ENCODE measurements at places on chromosomes 3 and 15.

DNA sequence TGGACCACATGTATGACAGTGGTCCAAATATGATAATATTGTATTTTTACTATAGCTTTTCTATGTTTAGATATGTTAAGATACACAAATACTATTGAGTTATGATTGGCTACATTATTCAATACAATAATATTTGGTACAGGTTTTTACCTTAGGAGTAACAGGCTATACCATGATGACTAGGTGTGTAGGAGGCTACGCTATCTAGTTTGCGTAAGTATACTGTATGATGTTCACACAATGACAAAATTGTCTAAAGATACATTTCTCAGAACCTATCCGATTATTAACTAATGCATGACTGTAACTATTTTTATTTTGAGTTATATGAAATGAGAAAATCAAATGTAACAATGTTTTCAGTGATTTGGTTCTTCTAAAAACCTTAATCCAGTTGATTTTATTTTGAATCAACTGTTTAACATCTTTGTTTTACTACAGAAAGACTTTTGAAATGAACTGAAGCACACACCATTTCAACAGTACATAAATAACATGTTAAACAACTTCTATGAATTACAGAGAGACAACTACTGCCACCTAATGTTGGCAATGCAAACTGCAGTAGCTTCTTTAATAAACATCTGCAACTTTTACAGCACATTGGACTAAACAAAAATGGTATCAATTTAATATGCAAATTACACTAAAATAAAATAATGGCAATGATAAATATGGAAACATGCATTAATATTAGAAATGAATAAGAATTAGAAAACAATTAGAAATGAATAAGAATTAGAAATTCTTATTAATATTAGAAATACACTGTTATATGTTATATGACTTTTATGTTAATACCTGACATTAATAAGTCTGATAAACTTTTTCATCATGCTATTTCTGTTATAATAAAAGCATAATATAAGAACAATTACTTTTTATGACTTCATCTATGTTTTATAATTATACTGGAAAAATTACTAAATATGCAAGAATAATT, 255.7 kb downstream of the MBNL1 start:
- DNase-seq = peak; percentile 64

DNA sequence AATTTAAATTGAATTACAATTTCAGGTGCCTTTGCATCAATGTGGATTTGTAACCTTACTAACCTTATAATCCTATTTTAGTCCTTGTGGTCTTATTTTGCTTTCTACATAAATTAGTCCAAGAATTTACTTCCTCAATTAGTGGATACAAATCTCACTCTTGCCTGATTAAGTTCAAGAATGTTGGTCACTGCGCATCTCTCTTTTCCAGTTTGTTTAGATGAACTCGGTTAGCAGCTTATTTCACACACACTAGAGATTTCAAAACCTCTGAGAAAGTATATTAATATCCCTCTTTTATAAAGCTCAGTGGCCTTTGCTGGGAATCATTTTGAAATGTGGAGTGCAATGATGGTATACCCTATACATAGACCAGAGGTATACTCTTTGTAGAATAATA, 243.4 kb downstream of the DTWD1 start:
- DNase-seq = no peak

DNA sequence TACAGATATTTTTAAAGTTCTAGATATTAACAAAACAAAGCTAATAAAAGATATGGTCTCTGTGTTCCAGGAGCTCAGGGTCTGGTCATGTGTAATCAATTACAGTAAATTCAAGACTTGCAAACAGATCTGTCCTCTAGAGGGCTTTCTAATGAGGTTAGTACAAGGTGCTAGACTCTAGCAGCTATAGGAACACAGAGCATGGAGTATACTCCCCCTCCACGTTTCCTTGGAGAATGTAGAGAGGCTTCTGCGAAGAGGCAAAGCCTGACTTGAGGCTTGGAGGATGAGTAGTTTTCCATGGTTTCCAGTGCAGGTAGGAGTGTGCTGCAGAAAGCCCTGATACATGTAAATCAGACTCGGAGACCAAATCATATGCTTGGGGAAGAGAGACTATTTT, 32.7 kb upstream of the DLG1 start:
- DNase-seq = peak; percentile 25

- DNase-seq = no peak
Measured at GRCh38 chr3:193055352-193055751, 137.7 kb upstream of the MB21D2 start.

GRCh38 chr3:59185591-59186369, 136.0 kb upstream of the CFAP20DC start:
- DNase-seq = peak; percentile 51
